ENCODE measurements at places on chromosomes 4 and X.

GRCh38 chrX:72046447-72046846, 85.3 kb downstream of the RTL5 start:
- no peak for DNase-seq

- DNase-seq = no peak
Observed at GRCh38 chr4:3174371-3175338, 74.3 kb upstream of the MSANTD1 start.

DNA sequence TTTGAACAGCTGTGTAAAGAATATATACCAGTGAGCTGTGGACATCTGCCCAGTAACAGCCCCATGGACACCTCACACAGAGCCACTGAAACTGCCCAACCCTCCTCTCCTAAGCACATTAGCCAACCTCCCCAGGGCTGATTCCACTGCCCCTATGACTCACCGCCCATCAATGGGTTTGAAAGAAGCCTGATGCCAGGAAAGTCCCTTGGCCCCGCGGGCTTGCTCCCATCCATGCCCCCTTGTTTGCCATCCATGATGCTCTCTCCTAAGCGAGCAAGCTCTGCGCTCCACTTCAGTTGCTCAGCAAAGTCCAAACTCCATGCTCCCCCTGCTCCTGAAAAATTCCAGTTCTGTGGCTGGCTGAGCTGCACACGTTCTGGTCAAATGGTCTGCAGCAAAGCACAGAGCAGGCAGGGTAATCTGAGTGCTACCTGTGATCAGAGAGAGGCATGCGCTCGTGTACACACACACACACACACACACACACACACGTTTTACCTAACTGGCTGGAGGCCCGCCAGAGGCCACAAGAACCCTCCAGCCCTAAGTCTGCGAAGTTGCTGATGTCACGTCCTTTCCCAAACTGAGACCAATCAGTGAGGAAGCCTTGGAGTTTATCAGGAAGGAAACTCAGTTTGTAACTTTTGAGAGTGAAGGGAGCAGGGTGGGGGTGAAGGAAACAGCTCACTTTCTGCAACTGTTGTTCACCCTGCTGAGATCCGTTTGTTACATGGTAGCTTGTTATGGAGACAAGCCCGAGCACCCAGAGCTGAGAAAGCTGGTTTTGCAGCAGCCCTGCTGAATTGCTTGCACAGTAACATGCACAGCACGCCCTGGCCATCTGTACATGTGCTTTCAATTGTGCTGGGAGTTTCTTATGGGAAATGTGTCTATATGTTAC, at the start of gene ASB9:
TSS of gene ASB9 (minus strand) at position 466 of the 904 bp plus-strand sequence. CDS start at position 257, 209 bp downstream.
- peak; percentile 38 for DNase-seq

- DNase-seq = peak; percentile 71
Observed at GRCh38 chr4:184448821-184449220, 25.5 kb downstream of the IRF2 start.

GRCh38 chr4:14865804-14866203, 136.5 kb upstream of the CPEB2 start:
- DNase-seq = no peak

DNA sequence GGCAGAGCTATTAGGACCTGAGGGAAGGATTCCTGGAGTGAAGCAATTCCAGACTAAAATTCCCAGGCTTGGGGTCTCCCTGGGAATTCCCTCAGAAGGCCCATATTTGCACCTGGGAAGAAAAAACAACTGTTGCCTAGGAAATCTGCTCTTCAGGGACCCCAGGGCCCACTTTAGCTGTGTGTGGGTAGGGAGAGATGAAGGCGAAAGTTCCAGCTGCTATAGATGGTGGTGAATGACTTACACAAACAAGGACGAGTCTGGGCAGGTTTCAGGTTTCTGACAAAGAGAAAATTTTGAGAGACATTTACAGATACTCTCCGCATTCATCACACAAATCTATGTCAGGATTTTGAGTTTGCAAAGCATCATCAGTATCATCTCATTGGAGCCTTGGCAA, 126.1 kb downstream of the GPC3 start:
- DNase-seq = no peak

- peak; percentile 44 for DNase-seq
Observed at GRCh38 chr4:64713256-64713840, 304.1 kb upstream of the TECRL start.

- DNase-seq = peak; percentile 96
Observed at GRCh38 chr4:102390438-102390837, 45.2 kb upstream of the SLC39A8 start.

- DNase-seq = no peak
Observed at GRCh38 chr4:40402556-40402955, 67.4 kb downstream of the CHRNA9 start.

- DNase-seq = no peak
Observed at GRCh38 chr4:85696661-85697060, 221.7 kb downstream of the ARHGAP24 start.

- DNase-seq = no peak
Observed at GRCh38 chrX:125436855-125437254, 117.2 kb downstream of the TEX13C start.

DNA sequence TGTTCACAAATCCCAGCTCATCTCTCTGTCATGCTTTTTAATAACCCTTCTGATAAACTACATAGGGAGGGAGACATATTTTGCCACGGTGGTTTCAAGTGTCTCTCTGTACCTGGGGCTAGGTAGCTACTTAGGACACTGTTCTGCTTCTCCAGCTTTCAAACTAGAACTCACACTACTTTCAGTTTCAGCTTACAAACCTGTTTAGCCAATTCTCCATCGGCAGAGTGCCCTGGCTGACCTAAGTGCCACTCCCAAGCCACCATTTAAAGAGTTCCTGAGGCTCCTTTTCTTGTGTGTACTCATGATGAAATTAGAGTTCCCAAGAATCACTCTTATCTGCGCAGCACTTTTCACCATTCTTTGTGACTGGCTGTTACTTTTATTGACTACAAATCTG, 899.2 kb downstream of the FAT4 start:
- DNase-seq = no peak

DNA sequence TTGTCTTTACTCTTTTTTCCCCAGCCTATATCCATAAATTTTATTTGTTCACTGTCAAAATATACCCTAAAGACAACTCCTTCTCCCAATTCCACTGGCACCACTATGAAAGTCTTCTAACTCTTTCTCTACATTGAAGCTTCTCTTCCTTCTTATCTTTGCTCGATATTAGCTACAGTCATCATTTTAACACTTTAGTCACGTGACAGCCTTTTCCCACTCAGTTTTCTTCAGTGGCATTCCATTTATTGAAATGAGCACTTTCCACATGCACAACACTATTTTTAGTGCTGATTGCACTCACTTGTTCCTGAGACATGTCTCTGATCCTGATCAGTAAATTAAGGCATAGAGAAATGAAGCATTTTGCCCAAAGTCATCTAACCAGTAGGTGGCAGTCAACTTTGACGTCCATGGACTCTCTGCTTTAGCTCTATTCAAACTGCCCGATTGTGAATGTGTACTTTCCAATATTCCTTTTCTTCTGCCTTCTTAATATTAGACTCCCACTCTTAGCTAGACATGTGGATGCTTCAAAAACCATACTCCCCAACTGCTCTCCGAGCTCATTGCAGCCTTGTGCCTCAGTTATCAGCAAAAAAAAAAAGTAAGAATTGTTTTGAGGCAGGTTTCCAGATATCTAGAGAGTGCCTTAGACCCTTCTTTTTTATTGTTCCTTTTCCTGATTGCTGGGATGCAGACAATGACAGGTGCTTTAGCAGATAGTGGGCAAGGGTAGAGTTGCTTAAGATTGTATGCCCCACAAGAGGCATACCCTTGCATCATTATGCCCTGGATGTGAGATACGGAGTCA, 394.4 kb upstream of the ADGRL3 start:
- DNase-seq = peak; percentile 9

DNA sequence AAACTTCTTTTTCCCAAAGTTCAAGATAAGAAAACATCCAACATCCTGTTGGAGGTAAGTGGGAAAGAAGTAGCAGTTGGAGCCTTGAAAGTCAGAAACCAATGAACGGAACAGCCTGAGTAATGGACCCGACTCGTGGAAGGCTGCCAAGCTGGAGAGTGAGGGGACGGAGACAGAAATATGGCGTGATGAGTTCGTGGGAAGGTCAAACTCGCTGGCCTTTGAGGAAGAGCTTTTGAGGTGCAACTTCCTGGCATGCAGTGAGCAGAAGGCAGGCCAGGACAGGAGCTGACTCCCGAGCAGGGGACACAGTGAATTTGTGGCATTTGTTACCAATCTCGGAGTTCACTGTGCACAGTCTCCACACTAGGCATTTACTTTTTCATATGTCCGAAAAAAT, 1.0 kb upstream of the TRIML1 start:
- no peak for DNase-seq

GRCh38 chrX:153408871-153409351, 2.4 kb upstream of the ZFP92 start:
- no peak for DNase-seq

DNA sequence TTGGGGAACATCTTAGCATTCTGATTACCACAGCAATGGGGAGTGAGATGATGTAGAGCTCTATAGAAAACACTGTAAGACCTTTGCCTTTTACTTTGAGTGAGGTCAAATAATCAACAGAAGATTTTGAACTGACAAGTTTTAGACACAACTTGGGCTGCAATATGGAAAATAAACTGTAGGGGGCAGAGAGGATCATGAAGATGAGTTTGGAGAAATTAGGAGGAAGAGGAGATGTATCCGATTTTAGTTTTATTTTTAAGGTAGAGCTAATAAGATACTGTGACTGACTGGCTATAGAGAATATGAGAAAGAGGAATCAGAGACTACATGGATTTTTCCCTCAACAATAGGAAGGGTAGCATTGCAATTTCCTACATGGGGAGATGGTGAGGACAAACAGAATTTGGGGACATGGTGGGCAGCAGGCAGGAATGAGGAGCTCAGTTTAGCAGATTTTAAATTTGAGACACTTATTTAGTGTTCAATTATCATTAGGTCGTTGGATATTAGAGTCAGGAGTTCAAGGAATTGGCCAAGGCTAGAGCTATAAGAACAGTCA, 563.1 kb downstream of the INPP4B start:
- DNase-seq = peak; percentile 14

DNA sequence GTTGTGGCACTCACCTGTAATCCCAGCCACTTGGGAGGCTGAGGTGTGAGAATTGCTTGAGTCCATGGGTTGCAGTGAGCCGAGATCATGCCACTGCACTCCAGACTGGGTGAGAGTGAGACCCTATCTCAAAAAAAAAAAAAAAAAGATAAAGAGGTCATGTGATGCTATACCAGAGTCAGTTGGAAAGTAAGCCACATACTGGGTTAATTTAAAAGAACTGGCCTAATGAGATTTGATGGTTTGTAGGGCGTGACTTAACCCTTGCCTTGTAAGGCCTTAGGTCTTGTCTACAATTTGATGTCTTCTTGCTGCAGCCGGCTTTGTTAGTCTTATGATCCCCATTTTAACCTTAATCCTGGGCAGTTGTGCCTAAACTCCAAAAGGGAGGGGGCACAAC, 5.2 kb downstream of the MGST2 start:
- no peak for DNase-seq

- DNase-seq = no peak
Observed at GRCh38 chr4:166481739-166482138, 608.7 kb downstream of the TLL1 start.

GRCh38 chr4:8281519-8282133, 12.1 kb downstream of the HTRA3 start:
- no peak for DNase-seq

DNA sequence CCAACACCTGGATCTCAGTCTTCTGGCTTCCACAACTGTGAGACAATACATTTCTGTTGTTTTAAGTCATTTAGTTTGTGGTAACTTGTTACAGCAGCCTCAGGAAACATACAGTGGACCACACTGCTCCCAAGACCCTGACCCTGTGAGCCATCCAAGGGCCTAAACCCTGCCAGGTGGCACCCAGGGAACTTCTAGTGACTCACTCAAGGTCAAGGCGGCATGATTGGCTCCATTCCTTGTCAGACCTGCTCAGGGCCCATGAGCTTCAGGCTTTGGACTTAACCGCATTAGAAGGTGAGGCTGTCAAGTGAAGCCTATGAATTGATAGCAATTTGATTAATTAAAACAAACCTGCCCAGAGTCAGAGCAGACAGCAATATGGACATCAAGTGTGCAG, 165.7 kb upstream of the MAMLD1 start:
- no peak for DNase-seq

- DNase-seq = no peak
Observed at GRCh38 chr4:89358935-89359638, 51.5 kb upstream of the GPRIN3 start.

DNA sequence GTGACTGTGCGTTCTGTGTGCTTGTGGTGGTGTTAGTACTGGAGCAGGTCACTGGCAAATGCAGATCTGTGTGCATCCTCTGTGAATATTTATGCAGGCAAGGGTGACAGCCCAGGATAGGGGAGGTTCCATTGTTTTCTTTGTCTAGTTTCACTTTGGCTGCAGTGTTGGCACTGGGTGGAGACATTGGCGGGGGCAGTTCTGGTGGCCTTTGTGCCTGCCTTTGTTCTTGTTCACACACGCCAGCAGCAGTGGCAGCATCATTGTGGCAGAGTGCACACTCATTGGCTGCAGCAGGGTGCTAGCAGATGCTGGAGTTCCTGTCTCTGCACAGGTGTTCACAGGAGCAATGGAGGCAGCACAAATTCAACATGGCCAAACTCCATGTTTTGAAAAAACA, 495.3 kb downstream of the UBE2NL start:
- DNase-seq = no peak

- DNase-seq = peak; percentile 29
Observed at GRCh38 chr4:102687982-102688433, 72.8 kb downstream of the MANBA start.

DNA sequence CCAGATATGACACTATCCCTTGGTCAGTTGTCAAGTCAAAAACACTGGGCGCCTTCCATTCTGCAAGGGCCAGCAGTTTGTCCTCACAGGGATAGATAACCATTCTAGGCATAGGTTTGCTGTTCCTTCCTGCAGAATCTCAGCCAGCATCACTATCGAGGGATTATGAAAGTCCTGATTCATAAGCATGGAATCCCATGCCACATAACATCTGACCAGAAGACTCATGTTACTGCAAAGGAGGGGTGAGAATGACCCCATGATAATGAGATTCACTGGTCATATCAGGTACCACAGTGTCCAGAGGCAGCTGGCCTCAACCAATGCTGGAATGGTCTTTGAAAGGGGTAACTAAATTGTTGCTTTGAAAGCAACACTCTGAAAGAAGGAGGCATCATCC, 84.7 kb downstream of the OTC start:
- DNase-seq = no peak

GRCh38 chrX:150849996-150850720, 48.3 kb downstream of the CD99L2 start:
- DNase-seq = no peak

- DNase-seq = peak; percentile 6
Observed at GRCh38 chrX:132948648-132949260, 9.7 kb downstream of the HS6ST2 start.

- DNase-seq = no peak
Observed at GRCh38 chrX:21757960-21758359, at the start of gene SMPX. TSS of gene SMPX (minus strand) at chrX:21758116. CDS start at chrX:21754290, 3,826 bp downstream.

DNA sequence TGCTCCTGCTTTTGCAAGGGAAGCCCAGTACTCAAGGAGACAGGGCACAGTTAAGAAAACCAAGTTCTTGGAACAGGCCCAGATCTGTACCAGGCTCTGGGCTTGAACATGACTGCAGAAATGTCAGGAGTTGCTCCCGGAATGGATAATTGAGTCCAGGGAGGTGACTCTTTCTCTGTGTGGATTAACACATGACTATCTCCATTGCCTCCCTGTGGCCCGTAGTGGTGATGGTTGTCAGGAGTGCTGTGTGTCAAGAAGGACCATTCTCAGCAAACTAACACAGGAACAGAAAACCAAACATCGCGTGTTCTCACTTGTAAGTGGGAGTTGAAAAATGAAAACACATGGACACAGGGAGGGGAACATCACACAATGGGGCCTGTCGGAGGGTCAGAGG, 39.9 kb downstream of the CCKAR start:
- no peak for DNase-seq

GRCh38 chrX:75067931-75068330, 88.2 kb downstream of the ABCB7 start:
- no peak for DNase-seq

All from suppressor macrophage (primary cell).